ENCODE measurements at places on chromosomes 2 and 18.

DNA sequence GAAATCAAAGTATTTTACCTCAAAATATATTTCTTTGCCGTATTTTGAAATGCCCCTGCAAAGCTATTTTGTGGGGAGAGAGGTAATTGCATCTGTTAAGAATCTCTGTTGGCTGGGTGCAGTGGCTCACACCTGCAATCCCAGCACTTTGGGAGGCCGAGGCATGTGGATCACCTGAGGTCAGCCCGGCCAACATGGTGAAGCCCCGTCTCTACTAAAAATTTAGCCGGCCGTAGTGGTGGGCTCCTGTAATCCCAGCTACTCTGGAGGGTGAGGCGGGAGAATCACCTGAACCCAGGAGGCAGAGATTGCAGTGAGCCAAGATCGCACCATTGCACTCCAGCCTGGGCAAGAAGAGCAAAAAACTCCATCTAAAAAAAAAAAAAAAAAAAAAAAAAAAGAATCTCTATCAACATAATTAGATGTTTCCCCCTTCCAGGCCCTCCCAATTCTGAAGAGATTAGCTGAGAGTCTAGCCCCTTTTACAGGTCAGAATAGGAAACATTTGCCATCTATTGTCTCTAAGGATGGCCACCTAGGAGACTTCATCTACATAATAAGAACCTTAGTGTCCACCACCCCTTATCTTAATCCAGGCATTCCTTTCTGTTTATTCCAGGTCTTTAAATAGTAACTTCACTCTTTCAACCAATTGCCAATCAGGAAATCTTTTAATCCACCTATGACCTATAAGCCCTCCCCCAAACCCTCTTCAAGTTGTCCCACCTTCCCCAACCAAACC lies 3.5 kb upstream of the TRAPPC8 start:
- H3K27me3 ChIP-seq = peaks cover 10% of the 10 kb centered on the region
- H3K4me1 ChIP-seq = peaks cover 8% of the 10 kb centered on the region
- H3K36me3 ChIP-seq = no peaks in the 10 kb centered on the region
- DNase-seq = no peak
- H3K27ac ChIP-seq = no peak overlapping the region

- no peaks in the 10 kb centered on the region for H3K36me3 ChIP-seq
- H3K27ac ChIP-seq = no peak overlapping the region
- no peak overlapping the region for H3K4me3 ChIP-seq
- no peaks in the 10 kb centered on the region for H3K27me3 ChIP-seq
Measured at GRCh38 chr2:207970147-207970825, 55.0 kb downstream of the PLEKHM3 start.

- DNase-seq = peak; percentile 97
- peak within 1 kb of the TSS; percentile 97 for H3K4me3 ChIP-seq
- H3K36me3 ChIP-seq = no peaks in the 10 kb centered on the region
Measured at GRCh38 chr2:69386789-69387734, at the start of gene GFPT1. Gene GFPT1, minus strand, starts transcription at chr2:69387227. Its CDS starts 156 bp downstream, at chr2:69387071.

DNA sequence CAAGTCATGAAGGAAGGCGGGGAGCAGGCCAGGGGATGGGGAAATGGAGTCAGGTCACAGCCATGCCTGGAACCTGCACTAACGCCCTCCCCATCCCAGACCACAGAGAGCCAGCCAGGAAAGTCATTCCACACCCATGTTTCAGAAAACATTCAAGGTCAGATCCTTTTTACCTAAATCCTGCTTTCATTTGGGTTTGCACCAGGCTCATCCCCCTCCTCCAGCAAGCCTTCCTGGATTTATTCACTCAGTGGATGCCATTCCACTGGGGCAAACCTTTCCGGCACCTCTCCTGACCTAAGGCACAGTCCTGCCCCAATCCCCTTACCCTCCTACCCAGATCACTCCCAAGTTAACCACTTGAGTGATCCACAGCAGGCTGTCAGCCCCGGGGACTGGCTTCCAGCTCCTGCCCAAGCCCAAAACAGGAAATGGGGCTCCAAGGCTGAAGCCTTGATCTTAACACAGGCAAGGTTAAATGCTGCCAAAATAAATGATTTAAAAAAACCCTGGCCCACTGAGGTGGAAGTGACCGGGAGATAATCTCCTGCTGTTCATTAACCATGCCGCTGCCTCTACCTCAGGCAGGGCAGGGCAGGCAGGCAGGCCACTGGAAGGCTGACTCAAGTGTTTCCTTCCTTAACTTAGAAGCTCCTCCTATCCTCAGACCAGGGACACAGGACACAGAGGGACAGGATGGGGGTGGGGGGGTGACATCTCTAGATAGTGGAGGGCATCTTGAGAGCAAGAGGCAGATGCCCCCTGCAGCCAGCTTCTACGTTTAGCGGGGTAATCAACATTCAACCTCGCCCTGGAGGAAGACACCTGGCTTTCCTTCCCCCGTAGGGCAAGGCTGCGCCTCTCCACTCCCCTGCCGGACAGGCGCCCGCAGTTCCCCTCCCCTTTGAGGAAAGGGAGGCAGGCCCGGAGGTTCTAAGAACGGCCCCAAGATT lies 1.4 kb downstream of the RAB11FIP5 start:
- H3K27ac ChIP-seq = peak overlapping the region; percentile 92
- H3K27me3 ChIP-seq = no peaks in the 10 kb centered on the region
- peak; percentile 25 for DNase-seq
- peak overlapping the region; percentile 77 for H3K4me3 ChIP-seq
- peaks cover 26% of the 10 kb centered on the region for H3K4me1 ChIP-seq

- H3K4me3 ChIP-seq = no peak overlapping the region
- H3K27ac ChIP-seq = no peak overlapping the region
- H3K4me1 ChIP-seq = no peaks in the 10 kb centered on the region
Measured at GRCh38 chr18:24341361-24341760, 56.3 kb downstream of the OSBPL1A start.

DNA sequence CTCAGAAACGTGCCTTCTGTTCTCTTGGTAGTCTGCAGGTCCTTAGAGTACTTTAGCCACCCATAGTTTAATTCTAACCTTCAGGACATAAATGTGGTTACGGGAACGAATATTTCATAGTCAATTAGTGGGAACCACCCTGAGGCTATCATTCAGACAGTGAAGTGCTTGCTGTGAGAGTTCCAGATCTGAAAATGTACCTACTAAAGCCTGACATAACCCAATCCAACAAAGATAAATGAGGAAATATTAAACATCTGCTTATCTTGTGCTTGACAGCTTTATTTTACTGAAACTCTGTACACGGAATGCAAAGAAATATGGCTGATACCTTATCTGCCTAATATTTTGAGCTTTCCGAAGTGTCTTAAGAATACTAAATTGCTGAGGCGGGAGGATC lies 43.0 kb downstream of the RAB27B start:
- no peak overlapping the region for H3K4me3 ChIP-seq
- no peaks in the 10 kb centered on the region for H3K27me3 ChIP-seq
- no peaks in the 10 kb centered on the region for H3K36me3 ChIP-seq
- no peak overlapping the region for H3K27ac ChIP-seq
- H3K4me1 ChIP-seq = no peaks in the 10 kb centered on the region
- DNase-seq = no peak

GRCh38 chr2:106020821-106021661 lies 173.1 kb downstream of the UXS1 start:
- no peaks in the 10 kb centered on the region for H3K36me3 ChIP-seq
- DNase-seq = peak; percentile 54
- H3K27ac ChIP-seq = no peak overlapping the region
- no peak overlapping the region for H3K4me3 ChIP-seq
- no peaks in the 10 kb centered on the region for H3K27me3 ChIP-seq
